ENCODE measurements at places on chromosomes 7 and 10. TPM values are rescaled to one million over a fixed set of nuclear protein-coding genes. Genes with fewer than 3 reads are reported as not detected.

NRAP gene
- not detected for total RNA-seq

TRIM74 gene
- total RNA-seq: 1.9 TPM

AKR1C4 gene
- not detected for total RNA-seq

RPA3 gene
- total RNA-seq: 120 TPM

UCMA gene
- not detected for total RNA-seq

AKR1C3 gene
- 6.0 TPM for total RNA-seq

PCLO gene
- not detected for total RNA-seq

EEPD1 gene
- 6.5 TPM for total RNA-seq

IRF5 gene
- total RNA-seq: 25.5 TPM

SLC25A13 gene
- total RNA-seq: 7.8 TPM

WEE2 gene
- total RNA-seq: not detected

BMPER gene
- not detected for total RNA-seq

SCART1 gene
- 15.4 TPM for total RNA-seq

SRGN gene
- 468 TPM for total RNA-seq

NACAD gene
- total RNA-seq: 0.60 TPM

UPK3BL2 gene
- 13.2 TPM for total RNA-seq

AQP1 gene
- 0.25 TPM for total RNA-seq

RADIL gene
- not detected for total RNA-seq

VWDE gene
- total RNA-seq: 6.6 TPM

CPEB3 gene
- 3.0 TPM for total RNA-seq

SPRN gene
- not detected for total RNA-seq

ATP6V0A4 gene
- total RNA-seq: 0.23 TPM

ELN gene
- total RNA-seq: not detected

NODAL gene
- total RNA-seq: 0.25 TPM

GIMAP8 gene
- 25.1 TPM for total RNA-seq

SPACDR gene
- 4.3 TPM for total RNA-seq

EBF3 gene
- not detected for total RNA-seq

CALML3 gene
- total RNA-seq: not detected

ZNF488 gene
- total RNA-seq: 0.08 TPM
